ENCODE measurements at places on chromosomes 1 and 21.

GRCh38 chr1:6986281-6986680, 201.0 kb downstream of the CAMTA1 start:
- DNase-seq = no peak

- DNase-seq = no peak
Measured at GRCh38 chr1:158212320-158212719, 31.6 kb downstream of the CD1D start.

DNA sequence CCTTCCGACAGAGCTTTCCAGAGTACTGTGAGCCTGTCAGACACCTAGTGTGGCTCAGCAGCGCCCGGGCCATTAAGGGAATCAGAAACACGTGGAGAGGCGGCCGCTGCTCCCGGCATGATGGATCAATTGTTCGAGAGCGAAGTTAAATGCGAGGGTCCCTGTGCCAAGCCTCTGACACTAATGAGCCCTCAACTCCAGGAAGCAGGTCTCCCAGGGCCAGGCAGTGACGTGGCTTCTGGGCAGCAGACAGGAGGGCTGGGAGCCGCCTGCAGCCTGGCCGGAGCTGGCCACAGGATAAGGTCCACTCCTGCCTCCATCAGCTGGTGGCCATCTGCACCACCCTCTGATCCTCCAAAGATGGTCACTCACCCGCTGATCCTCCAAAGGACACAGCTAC, 67.5 kb upstream of the CLDN14 start:
- no peak for DNase-seq

GRCh38 chr21:44916965-44917364, 3.7 kb downstream of the ITGB2 start:
- no peak for DNase-seq

DNA sequence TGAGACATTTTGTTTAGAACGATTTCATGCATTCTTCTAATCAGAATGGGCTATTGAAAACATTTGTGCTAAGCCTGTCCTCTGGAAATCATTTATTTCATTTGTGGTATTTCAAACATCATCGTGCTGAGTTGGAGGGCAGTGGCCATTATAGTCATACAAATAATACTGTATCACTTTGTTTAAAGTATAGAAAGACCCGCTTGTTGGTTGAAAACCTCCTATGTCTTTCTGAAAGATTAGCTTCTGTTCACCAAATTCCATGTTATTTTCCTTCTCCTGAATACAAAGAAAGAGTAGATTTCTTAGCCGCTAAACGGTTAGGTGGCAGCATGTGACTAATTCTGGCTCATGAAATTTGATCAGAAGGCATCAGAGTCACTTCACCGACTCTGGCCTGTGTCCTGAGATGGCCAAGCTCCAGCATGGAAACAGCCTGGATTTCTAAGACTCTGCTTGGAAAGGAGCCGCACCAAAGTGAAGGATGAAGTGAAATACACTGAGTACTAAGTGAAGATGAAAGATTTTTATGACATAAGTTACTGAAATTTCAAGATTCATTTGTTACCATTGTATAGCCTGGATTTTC, 355.1 kb downstream of the USP25 start:
- DNase-seq = no peak

GRCh38 chr1:113855630-113856400, 15.7 kb downstream of the PTPN22 start:
- no peak for DNase-seq

- DNase-seq = no peak
Measured at GRCh38 chr1:174988539-174988938, 11.2 kb upstream of the CACYBP start.

DNA sequence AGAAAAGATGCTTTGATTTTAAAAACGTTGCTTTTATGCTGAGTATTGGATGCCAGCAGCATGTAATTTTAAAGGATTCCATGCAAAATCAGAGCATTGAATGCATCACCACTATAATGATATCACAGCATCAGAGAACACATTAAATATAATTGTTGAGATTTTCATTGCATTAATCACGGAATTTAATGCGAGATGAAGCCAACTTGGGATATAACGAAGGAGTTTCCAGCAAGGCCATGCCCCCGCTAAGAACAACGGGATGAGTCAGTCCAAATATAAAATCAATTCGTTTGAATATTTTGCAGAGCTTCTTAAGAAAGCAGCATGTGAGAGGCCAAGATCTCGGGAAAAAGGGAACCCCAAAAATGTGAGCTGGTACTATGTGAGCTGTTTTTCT, 423.4 kb upstream of the CHRM3 start:
- DNase-seq = no peak

DNA sequence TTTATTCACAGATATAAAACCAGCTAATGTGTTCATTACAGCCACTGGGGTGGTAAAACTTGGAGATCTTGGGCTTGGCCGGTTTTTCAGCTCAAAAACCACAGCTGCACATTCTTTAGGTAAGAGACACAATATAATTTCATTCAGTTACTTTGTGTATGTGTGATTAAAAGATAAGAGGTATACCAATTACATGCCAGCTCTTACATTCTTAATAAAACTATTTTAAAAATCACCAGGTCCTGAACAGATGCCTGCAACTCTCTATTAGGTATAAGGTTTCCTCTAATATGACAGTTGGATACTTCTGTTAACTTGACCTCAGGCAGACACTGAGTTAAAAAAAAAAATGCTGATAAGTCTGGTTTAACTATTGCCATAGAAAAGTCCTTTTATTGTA, 122.1 kb downstream of the NEK7 start:
- no peak for DNase-seq

DNA sequence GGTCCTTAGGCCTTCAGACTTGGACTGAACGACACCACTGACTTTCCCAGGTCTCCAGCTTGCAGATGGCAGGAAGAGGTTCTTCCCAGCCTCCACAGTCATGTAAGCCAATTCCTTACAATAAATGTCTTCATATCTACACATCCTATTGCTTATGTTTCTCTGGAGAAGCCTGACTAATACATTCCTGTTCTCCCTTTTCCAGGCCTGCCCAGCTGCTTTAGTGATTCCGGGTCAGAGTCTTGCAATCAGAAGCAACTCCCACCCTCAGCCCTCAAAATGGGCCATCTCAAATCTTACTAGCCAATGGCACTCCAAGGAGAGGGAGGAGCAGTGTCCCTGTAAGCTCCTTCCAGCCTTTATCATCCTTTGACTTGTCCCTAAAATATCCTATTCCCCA, 16.4 kb upstream of the CPT2 start:
- DNase-seq = no peak

- no peak for DNase-seq
Measured at GRCh38 chr21:45145146-45145545, 70.8 kb downstream of the ADARB1 start.

DNA sequence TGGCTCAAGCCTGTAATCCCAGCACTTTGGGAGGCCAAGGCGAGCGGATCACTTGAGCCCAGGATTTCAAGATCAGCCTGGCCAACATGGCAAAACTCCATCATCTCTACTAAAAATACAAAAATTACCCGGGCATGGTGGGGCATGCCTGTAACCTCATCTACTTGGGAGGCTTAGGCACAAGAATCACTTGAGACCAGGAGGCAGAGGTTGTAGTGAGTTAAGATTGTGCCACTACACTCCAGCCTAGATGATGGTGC, 12.0 kb downstream of the PALMD start:
- DNase-seq = no peak

DNA sequence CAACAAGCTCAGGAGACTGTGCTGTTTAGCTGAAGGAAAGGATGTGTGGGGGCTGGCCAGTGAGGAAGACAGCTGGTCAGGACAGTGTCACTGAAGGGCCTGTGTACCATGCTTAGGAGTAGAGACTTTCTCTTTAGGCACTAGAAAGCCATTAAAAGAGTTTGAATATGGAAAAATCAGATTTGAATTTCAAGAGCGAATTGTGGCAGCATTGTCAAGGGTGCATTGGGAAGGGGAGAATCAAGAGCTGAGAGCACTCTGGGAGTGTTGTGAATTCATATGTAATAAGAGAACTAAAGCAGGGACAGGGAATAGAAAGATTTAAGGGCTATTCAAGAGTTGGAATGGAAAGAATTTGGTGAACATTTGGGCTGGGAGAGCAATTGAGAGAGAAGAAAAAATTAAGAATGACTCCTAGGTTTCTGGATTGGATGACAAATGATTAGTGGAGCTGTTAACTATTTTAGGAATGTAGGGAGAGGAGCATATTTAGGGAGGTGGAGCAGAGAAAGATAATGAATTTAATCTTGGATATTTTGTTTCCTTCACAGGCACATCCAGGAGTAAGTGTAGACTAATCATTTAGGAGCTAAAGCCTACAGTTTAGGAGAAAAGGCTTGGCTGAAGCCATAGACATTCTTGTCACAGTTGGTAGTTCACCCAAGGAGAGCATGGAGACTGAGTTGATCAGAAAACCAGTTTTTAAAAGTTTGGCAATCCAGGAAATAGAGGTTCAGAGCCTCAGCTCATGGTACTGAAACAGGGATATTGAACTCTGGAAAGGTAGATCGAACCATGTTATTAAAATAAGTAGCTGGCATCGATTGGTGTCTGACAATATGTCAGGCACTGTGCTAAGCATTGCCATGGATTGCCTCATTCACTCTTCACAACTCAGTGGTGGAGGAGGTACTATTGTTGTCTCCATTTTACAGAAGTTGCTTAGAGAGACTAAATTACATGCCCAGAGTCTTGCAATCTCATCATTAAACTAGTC, 23.1 kb upstream of the TOR3A start:
- no peak for DNase-seq

DNA sequence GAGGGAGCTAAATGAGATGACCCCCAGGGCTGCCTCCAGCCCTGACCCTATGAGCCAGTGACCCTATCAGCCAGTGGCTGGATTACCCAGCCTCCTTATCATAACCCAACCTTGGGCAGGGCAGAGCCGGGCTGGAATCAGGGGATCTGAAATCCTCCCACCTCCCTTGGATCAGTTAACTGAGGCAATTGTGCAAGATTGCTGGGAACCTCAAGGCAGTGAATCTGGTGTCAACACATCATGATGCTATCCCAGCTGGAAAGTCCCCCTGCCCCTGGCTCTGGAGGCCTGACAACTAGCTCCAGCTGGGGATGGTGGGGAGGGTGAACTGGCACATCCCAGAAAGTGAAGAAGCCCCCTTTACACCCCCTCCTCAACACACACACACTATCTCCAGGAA, 6.4 kb upstream of the TSPAN1 start:
- DNase-seq = no peak

GRCh38 chr1:62561306-62561705, 36.0 kb upstream of the ANGPTL3 start:
- no peak for DNase-seq

DNA sequence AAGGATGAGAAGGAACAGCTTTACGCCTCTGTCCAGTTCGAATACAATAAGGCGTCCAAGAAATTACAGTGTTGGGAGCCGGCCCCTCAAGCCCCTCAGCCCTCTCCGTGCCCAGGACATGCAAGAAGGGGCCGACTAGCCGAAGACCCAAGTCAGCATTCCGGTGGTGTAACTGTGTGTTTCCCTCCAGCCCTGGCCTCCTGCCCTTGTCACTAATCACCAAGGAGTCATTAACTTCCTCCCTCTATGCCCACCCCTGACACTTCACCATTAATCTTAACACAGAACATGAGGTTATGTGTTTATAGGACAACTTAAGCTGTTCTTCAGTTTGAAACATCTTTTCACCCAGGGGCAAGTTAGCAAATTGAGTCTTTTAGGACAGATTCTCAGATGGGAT, 16.4 kb upstream of the C4BPB start:
- DNase-seq = no peak

DNA sequence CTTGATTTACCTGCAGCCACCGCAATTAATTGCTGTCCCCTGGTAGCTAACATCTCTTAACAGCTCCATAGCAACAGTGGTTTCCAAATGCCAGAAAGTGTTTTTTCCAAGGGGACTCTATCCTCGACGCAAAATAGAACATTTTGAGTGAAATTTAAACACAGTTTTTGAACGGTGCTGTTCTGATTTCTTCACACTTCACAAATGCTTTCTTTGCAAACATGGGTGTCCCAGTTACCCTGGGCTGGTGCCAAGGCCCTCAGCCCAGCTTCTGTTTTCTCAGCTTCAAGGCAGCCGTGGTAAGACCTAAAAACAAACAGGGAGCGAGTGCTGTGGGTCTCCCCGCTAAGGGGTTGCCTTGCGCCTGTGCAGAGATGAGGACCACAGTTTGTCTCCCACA, 147.3 kb upstream of the VAMP3 start:
- DNase-seq = no peak

DNA sequence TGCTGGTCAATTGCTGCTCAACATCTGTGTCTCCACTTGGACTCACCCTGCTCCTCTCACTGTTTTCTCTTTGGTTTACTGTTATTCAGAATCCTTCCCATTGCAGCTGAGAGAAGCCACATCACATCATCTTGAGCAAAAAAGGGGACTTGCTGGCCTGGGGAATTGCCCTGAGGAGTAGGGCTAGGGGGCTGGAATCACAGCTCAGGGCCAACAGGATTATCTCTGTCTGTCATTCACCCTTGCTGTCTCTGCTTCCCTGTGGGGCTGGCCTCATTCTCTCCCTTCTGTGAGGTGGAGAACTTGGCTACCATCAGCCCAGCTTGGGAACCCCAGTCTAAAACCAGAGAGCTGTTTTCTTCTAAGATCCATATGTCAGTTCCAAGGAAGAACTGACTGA, 140.7 kb upstream of the WNT4 start:
- no peak for DNase-seq
